Sciatic nerve (tissue), 2 donors: ENCODE measurements at places on chromosomes 4 and X. TPM values are rescaled to one million over a fixed set of nuclear protein-coding genes. Genes with fewer than 3 reads are reported as not detected.

The BEX4 gene
- total RNA-seq: 38.9 TPM

The TCEAL7 gene
- total RNA-seq: 15.1 TPM

The FGFR3 gene
- 5.4 TPM for total RNA-seq

The GPR173 gene
- total RNA-seq: 13.2 TPM

The CHRNA9 gene
- total RNA-seq: not detected

DNA sequence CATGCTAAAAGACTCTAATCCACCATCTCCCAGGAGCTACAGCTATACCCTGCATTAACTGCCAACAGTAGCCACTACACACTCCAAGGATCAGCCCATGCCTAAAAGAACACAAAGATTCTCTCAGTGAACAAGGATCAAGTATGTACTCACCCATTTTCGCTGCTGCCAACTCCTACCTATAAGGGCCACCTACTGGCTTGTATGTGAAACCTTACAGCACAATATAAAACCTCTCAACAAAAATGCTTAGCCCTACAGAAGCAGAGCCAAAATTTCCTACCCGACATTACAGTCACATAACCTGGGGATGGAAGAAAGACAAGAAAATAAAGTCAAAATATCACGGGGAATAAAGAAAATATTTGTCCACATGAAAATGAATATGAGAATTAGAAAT lies 562.8 kb upstream of the POU3F4 start:
- DNase-seq: no peak

- no peak for DNase-seq
Measured at GRCh38 chr4:127400276-127400675, 232.5 kb upstream of the INTU start.

DNA sequence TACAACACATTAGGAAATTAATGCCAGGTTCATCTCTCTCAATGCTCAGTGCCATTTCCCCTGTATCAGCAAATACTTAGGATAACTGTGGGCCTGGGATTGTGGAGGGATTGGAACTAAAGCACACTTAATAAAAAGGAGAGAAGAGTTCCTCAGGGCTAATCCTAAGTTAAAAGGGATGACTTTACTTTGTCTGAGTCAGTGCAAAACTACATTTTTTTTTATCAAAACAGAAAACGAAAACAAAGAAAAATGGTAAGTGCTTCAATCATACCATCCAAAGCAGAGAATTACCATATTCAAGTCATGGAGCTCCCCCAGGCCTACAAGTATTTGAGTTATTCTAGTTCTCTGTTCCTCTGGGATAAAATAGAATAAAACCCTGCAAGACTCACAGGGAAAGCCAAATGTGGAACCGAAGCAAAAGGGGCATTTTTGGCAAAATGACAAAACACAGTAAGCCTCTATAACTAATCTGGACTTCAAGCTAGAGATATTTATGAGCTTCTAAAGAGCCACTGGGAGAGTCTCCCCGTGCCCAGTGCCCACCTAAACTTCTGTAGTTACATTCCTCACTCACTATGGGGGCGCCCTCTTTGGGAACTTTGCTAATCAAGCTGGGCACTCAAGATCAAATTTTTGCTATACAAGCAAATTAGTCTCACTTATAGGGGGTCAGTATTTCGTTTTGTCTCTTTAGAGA lies 53.4 kb downstream of the PALLD start:
- no peak for DNase-seq

DNA sequence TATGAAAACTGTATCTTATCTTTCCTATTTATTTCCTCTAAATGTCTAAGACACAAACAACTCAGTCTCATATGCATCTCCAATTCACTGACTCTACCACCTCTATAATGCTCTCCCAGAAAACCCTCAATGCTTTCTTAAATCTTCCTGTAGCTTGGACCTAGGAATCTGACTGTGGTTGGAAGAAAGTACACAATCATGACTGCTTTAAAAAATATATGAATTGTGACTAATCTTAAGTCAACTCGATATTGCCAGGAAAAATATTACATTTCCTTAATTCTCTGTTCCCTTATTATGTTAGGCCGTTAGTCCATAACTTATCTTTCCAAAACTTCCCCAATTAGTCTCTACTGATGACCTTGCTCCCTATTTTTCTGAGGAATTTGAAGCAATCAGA lies 87.0 kb downstream of the SPCS3 start:
- DNase-seq: no peak

DNA sequence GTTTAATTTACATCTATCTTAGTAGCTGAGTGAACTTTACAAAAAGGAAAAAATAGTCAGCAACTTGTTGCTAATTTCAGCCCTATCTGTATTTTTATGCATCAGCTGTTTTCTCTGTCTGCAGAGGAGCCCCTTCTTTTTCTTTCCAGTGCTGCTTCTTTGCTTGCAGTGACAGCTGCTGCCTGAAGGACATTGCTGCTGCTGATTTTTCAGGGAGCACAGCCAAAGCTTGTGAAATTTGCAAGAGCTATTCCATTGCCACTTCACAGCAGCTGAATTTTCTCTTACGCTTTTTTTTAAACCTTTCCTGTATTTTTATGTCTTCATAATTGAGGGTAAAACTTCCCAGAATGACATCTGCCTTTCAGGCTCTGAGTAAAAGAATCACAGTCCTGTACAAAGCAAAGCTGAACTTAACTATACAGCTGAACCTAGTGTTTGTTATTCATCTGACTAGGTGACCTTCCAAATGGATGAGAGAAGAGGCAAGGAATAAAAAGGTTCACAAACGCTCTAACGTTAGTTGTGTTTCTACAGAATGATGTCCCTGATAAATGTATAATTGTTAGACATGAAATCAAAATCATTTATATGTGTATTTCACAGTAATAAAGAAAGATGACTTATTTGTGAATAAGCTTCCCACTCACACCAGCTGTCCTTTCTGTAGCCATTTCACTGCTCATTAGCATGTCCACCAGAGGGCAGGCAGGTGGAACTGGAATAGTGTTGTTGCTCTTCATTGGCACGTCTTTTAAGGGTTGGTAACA lies 541.4 kb downstream of the ADGRL3 start:
- DNase-seq: no peak

- DNase-seq: no peak
Measured at GRCh38 chr4:74768857-74769525, 25.3 kb downstream of the BTC start.

DNA sequence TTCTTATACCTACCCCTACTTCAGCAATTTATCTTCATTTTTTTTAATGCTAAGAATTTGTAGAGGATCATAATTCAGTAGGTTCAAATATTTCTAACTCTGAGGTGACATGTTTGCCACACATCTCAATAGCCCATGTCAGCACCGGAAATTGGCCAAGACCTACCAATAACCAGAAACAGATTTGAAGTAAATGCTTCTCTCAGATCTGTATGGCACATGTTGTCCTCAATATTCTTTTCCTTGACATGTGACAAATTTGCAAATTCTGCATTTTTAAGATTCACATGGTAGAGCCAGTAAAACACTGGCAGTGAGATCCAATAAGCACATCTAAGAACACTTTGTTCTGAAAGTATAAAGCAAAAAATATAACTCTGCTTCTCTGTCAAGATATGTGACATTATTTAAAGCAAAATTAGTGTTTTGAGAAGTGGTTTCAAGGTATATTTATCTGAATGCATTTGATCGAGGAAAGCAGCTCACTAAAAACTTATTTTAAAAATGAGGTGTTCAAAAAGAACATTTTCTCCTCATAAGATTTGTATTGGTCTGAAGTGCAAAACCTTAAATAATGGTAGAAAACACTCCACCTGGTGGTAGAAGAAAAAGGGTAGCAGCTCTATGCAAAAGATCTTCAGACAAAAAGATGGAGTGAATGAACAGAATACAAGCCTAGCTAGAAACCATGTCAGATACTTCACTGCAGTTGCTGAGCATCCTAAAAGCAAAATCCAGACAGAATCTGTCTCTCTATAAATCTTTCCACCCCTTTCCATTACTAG lies 513.8 kb upstream of the FAM241A start:
- DNase-seq: no peak

- DNase-seq: no peak
Measured at GRCh38 chr4:113633467-113633866, 128.1 kb downstream of the CAMK2D start.

DNA sequence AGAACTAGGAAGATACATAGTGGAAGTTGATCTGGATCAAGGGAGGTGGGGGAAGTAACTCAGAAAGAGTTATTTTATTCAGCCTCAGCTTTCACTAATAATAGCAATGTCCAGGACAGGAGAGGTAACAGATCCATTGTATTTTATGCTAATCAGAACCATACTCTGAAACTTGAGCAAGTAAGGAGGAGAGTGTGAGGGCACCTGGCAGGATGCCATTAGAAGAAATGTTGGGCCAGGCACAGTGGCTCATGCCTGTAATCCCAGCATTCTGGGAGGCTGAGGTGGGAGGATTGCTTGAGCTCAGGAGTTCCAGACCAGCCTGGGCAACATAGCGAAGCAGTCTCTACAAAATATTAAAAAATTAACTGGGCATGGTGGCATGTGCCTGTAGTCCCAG lies 16.3 kb downstream of the GPR34 start:
- DNase-seq: no peak

DNA sequence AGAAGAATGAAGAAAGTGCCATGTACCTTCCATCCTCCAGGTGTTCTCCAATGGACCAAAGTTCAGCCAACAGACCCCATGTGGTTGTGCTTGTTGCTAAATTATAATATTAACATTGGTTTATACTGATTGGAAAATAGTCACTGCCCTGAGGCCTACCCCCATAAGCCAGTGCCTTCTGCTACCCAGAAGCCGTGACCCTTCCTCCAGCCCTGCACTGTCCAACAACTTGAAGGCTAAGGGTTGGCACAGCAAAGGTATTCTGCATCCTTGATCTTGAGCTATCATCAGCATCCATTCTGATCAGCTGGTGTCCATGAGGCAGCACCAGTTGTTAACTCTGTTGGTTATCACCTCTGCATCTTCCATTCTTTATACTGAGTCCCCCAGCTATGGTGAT lies 66.2 kb upstream of the BMPR1B start:
- DNase-seq: no peak

DNA sequence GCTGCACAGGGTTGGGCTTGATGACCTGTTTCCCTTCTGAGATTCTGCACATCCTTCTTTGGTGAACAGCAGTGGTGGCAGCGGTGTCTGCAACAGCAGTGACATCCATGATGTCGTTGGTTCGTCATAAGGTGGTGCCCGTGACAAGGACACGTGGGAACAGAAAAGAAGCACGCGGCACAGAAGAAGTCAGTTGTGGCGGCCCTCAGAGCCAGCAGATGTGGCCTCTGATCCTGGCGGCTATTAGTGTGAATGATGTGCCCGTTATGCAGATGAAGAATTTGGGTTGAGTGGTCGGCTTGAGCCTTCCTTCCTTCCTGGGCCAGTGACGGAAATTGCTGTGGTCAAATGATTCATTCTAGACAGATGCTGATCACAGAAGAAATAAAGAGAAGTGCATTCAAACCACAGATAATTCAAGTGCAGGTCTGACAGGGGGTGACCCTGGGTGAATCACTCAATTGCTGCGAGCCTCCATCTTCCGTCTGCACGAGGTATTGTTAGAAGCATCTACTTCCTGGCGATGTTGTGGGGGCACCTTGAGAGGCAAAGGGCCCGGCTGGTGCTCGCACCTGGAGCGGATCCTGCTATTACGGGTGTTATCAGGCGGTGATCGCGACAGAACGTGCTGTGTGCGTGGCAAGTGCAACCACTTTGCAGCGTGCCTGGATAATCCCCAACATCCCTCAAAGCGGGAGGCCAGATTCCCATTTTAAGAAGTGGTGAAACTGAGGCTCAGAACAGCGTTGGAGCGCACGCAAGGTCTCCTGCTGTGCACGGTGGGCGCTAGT lies 215.2 kb upstream of the PSAPL1 start:
- DNase-seq: no peak

GRCh38 chr4:48308901-48309300 lies 32.4 kb upstream of the SLAIN2 start:
- DNase-seq: no peak

- no peak for DNase-seq
Measured at GRCh38 chrX:6917666-6918065, 229.8 kb upstream of the STS start.

DNA sequence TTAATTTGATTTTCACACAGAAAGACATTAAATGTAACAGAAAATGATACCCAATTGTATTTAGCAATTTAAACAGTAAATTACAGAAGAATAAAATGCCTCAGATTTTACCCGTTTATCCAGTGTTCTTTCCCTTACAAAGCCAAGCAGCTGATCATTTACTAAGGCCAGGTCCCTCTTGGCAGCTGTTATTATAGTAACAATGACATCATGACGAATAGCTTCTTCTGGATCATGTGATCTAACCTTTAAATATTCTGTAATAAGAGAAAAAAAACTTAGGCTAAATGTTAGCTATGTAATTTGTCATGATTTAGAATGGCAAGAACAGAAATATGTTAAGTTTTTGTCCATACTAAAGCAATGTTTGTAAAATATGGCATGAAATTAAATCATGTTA lies 69.4 kb downstream of the PDS5A start:
- DNase-seq: no peak

- DNase-seq: no peak
Measured at GRCh38 chr4:119692001-119692400, 63.4 kb upstream of the PDE5A start.

DNA sequence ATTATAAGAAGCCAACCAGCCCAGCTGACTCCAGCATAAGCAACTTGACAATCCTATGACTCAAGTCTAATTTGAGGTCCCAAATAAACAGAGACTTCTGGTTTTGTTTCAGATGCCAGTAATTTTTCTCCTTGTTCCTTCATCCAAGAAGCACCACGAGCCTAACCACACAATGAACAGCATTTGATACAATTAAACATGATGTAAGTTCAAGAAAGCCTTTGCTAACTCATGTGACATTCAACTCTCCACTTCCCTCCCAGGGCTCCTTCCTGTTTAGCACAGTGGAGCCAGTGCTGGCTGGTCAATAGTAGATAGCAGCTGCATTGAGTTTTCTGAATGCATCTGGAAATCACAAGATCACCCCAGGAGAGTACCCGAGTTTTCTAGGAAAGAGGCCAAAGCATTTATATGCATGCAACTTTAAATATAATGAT lies 206.3 kb downstream of the ARHGAP24 start:
- DNase-seq: peak; percentile 63

GRCh38 chr4:114659386-114660008 lies 60.9 kb downstream of the UGT8 start:
- peak; percentile 61 for DNase-seq

DNA sequence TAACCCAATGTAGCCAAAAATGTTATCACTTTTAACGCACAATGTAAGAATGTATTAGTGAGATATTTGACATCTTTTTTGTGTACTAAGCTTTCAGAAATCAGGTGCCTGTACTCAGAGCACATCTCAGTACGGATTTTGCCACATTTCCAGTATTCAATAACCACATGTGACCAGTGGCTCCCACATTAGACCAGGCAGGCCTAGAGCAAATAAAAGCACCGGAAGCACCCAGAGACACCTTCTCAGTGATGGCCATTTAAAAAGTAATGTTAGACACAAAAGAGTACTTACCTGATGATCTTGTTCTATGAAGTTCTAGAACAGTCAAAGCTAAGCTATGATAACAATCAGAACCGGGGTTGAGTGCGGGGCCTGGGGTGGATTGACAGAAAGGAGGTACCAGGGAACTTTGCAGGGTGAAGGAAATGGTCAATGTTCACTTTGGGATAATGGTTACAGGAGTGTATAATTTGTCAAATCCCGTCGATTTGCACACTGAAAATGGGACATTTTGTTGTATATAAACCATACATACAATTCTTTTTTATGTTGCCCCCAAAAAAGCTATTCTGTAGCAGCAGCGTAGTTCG lies 1.2 kb downstream of the CTPS2 start:
- no peak for DNase-seq
